Osteoblast (primary cell): ENCODE measurements at places on chromosomes 11 and 22. TPM values are rescaled to one million over a fixed set of nuclear protein-coding genes. Genes with fewer than 3 reads are reported as not detected.

Gene TMEM138
- total RNA-seq: 41.3 and 48.3 TPM in 2 replicates

Gene FAM180B
- total RNA-seq: not detected in 2 replicates

Gene GLB1L3
- total RNA-seq: not detected in 2 replicates

DNA sequence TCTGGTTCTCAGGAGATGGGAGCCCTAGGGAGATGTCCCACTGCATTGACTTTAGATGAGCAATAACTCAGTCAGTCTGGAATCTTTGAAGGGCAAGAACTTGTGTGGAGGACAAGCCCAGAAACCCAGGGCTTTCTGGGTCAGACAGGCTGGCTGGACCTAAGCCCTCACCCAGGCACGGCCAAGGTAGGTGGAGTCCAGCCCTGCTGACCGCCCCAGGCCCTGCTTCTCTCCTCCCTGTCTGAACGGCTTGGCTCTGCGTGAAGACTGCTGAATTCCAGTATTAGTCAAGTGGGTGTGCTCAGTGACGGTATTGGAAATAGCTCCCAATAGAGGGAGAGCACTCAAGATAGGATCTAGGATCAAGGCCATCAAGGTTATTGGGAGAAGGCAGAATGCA is 6.1 kb downstream of the CXCR5 start:
- peak; percentile 97 for DNase-seq

DNA sequence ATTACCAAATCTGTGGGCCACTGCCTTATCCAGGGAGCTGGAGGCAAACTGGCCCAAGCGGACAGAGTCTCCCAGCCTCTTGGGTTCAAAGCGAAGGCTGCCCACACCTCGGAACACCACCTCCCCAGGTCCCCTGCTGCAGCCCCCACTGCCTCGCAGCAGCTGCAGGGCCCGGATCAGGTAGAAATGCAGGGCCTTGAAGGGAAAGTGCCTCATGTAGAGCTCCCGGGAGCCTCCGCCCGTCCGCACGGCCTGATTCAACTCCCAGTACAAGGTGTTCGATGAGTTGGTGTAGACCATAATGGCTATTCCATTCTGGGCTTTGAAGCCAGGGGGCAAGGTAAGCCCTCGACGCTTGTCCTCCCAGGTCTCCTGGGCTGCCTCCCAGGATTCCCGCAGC is 2.0 kb downstream of the ART5 start:
- no peak for DNase-seq

GRCh38 chr11:107594736-107595135 is 3.8 kb downstream of the ELMOD1 start:
- DNase-seq: no peak

- peak; percentile 34 for DNase-seq
Observed at GRCh38 chr11:61020551-61021235, 49.2 kb downstream of the CD6 start.

- DNase-seq: no peak
Observed at GRCh38 chr11:2393111-2393868, 7.3 kb upstream of the TSSC4 start.

- no peak for DNase-seq
Observed at GRCh38 chr11:100823360-100823759, 136.3 kb downstream of the ARHGAP42 start.

- peak; percentile 84 for DNase-seq
Observed at GRCh38 chr11:8263109-8263768, 439 bp downstream of the LMO1 start.

DNA sequence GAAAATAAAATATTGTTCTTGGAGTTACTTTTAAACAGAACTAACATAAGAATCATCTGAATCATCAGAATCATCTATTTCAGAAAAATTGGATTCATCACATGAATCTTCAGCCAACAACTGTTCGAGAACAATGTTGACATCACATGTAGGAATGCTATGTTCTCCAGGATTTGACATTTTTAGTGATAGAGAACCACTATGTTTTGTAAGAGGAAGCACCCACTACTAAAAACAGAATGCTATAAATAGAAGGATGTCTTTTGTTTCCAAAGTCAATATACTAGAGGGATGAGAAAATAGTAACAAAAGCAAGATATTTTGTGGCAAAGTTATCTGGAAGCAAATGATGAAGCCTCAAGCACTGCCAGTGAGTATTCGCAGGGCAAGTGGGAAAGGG is 263.4 kb upstream of the DDI1 start:
- DNase-seq: peak; percentile 59

DNA sequence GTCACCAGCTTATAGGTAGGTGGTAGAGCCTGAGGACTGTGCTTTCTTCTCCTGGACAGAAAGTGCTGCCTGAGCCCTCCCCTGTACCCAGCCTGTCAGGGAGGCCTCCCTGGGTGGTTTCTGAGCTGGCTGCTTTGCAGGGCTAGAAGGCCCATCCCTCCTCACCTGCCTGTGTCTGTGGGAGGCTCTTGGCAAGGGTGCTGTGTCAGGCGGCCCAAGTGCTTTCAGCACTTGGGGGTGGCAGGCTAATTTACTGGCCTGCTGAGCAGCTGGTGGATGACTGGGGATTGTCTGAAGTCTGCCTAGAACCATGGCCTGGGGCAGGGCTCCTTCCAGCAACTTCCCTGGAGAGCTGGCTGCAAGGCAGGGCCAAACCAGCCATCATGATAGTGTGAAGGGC is 139.0 kb upstream of the NAV2 start:
- no peak for DNase-seq

DNA sequence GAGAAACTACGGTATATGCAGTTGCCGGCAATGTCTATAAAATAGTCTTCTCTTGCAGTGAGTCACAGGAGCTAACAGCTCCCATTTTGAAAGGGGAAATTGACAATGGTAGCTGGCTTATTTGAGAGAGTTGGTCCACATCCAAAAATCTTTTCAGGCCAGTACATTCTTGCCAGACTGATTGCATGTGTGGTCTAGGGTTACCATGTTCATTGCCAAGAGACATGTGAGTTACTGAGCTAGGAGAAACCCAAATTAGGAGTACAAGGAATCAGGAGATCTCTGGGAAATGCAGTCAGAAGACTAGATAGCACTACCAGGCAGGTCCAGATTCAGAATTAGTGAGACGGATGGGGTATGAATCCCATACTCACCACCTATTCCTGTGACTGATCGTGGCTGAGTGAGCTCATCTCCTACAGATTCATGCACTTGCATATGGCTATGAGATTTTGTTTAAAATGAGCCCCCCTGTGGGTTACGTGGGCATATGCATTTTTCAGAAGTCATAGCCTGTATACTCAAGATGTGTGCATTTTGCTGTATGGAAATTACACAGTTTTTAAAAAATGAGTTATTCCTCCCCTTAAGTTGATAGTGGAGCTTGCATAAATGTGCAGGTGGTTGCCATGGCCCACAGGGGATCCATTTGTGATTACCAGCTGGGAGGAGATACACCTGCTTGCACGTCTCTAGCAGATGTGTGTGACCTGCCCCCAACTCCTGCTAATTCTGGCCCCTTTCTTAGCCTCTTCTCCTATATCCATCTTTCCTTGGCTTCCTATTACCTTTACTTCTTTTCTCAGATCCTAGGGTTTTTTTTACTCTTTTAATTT is 102.7 kb downstream of the COMMD9 start:
- DNase-seq: peak; percentile 80

DNA sequence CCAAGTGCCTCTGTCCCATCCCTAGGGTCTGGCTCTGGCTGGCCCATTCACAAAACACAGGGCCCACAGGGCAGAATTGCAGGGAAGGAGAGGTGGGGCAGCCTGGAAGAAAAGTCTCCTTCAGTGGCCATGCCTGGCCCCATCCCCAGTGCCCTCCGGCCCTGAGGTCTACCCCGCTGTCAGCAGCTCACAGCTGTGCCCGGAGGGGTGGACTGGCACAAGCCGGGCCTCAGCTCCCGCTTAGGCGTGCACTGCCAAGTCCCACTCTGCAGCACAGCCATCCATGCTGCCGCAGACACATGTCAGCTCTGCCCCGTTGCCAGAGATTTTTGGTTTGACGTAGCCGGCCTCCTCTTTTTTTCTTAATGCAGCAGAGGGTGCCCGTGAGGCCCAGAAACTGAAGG is 3.9 kb upstream of the SCN2B start:
- DNase-seq: no peak

DNA sequence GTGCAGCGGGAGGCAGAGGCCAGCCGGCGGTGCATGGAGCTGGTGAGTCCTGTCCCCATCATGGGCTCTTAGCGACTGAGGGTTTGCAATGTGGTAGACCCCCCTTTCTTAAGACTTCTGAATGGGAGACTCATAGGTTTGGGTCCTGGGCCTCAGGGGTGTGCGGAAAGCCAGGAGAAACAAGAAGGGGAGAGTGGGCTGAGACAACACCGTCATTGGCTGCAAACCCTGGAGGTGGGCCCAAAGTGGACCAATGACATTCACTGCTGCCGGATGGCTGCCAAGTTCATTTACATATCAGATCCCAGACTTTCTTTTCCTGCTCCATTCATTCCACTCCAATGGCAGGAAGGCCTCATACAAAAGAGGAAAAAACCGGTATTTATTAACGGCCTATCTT is 213.3 kb downstream of the MYO18B start:
- DNase-seq: no peak

DNA sequence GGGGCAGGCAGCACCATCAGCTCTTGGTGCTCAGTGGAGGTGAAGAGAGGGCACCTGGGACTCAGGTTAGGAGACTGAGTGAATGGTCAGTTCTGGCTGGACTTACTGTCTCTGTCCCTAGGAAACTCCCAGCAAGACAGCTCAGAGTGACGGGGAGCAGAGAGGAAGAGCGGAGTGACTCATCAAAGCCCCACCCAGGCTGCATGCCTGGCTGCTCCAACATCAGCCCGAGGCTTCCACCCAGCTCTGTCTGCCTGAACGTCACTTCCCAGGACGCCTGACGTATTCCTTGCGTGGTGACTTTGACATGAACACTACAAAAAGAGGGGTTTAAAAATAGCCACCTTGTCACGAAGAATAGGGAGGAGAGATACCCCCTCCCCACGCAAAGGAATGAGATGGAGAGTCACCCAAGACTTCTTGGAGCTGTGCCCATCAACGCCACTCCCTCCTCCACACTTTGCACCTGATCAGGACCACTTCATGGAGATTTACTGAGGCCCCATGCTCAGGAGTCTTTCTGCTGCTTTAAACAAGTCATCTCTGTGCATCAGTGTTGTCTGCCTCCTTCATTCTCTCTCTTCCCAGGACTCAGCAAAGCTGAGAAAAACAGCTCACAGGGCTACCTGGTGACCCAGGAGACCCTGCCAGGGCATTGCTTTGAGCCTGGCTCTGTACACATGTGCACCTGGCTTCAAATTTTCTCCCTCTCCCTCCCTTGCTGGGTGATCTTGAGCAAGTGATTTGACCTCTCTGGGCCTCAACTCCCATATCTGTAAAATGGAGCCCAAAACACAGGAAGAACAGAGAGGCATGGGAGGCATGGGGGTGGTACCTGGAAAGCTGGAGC is 83.1 kb downstream of the MN1 start:
- peak; percentile 98 for DNase-seq

DNA sequence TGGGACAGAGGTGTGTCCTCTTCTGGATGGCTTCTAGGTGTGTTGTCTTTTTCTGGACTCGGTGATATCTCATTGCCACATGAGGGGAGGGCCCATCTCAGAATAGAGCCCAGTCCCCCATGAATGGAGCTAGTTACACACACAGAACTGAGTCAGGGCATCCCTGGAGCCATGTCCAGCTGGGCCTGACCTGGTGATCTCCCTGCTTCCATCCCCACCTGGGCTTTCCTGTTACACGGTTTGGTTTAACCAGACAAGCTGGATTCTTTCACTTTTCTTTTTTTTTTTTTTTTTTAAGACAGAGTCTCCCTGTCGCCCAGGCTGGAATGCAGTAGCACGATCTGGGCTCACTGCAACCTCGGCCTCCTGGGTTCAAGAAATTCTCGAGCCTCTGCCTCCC is 6.1 kb upstream of the A4GALT start:
- DNase-seq: no peak

DNA sequence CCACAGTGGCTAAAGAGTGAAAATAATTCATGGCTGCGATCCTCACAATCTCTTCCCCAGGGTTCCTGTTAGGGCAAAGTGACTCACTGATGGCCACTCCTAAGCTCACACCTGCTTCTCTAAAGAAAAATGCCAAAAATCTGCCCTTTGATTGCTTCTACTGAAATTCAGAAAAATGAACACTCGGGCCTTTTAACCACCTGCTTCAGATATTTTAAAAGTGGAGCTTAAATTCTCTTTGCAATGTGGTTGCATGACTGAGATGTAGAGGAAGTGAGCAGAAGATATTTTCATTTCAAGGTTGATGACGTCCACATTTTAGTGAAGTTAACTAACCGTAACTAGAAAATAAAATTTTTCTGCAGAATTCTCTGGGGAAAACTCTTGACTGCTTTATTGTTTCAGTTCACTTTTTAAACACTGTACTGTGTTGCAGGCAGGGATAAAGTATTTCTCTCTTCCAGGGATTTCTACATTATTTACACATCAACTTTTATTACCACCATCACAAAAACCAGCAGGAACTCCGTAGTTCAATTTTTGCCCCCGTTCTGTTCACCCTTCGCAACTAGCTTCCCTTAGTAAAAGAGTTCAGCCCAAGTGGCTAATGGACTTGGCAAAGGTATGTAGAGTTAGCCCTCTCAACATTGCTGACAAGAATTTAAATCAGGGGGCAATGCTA is 8.5 kb downstream of the RAB30 start:
- peak; percentile 81 for DNase-seq

GRCh38 chr11:19952116-19952605 is 208.1 kb downstream of the DBX1 start:
- no peak for DNase-seq

DNA sequence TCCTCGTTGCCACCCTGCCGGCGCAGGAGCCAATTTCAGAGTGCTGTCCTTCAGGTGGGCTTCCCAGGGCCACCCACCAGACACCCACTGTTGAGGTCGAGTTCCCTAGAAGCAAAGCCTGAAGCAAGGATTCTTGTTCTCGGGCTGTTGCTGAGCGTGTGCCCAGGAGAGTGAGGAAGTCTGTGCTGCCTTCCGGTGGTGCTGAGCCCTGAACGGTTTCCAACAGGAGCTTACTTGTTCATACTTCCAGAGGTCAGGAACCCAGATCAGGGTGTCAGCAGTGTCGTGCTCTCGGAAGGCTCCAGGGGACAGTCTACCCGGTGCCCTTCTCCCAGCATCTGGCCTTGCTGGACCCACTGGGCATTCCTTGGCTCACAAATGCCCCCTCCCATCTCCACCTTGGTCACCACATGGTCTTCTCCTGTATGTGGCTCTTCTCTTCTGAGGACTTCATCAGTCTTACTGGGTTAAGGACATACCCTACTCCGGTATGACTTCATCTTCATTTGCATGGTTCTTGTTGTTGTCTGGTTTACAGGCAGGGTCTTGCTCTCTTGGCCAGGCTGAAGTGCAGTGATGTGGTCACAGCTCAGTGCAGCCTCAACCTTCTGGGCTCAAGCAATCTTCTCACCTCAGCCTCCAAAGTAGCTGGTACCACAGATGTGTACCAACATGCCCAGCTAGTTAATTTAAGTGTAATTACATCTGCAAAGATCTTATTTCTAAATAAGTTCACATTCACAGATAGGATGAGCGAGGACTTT is 11.2 kb downstream of the SLC25A1 start:
- DNase-seq: peak; percentile 32
